HT1080 (cell line): ENCODE measurements at places on chromosomes 6 and 20.

- DNase-seq: no peak
Observed at GRCh38 chr6:119540417-119540816, 190.9 kb upstream of the MAN1A1 start.

- peak; percentile 82 for DNase-seq
Observed at GRCh38 chr6:74073429-74073828, 377.4 kb downstream of the CD109 start.

DNA sequence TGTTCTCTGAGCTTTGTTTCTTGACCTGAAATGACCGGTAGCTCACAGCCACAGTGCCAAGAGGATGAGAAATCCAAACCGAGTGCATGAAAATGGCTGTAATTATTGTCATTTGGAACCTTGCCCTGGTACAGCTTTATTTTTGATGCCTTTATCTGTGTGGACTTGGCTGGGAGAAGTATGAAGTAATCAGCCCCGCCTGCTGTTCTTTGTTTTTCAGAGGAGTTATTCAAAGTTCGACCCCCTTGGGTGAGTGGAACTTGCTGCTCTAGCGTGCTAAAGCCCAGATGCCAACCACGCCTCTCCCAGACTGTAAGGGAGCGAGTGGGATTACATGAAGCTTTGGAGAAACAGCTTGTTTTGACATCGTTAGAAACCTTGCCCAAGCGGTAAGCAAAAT lies 48.3 kb downstream of the ECT2L start:
- no peak for DNase-seq

DNA sequence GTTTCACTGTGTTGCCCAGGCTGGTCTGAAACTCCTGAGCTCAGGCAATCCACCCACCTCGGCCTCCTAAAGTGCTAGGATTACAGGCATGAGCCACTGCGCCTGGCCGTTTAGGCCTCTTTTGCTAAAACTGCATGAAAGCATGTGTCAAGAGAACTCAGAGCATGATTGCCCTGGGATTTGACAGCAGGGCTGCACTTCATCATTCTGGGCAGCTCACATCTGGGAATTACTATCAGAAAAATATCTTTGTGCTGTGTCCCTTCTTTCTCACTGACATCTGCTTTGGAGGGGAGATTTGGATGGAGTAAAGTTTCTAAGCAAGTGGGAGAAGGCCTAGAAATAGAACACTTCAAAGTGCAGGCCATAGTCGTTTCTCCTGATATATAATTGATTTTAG lies 59.6 kb upstream of the EIF2S2 start:
- no peak for DNase-seq

DNA sequence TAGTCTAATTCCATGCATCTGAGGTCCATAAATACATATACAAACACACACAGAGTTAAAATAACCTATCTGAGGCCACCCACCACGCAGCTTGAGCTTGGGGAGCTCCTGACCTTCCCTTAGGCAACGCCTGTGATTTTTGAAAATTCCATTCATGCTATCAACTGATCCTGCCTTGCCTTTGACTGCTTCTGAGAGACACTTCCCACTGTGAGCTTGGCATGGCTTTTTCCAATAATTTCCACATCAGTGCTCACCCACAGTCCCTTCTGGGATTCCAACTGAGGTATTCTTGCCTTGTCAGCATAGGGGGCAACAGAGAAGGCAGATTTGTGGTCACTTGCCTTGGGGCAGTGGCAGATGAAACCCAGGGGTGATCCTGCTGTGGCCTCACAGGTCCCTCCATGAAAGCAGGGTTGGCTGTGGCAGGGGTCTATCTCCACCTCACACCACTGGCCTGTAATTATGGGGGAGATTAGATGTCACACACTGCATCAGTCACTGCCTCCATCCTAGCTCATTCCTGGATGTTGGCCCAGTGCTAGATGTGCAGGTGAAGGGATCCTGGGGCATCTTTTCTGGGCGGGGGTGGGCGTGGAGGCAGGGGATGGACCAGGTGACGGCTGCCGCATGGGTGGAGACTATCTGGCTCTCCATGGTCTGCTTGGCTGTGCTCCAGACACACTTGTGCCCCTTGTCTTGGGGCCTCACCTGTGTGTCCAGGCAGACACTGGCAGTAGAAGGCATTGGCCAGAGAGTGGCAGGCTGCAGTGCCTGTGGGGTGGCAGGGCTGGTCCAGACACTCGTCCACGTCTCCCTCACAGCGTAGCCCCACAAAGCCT lies 11.2 kb upstream of the GPSM3 start:
- DNase-seq: no peak

DNA sequence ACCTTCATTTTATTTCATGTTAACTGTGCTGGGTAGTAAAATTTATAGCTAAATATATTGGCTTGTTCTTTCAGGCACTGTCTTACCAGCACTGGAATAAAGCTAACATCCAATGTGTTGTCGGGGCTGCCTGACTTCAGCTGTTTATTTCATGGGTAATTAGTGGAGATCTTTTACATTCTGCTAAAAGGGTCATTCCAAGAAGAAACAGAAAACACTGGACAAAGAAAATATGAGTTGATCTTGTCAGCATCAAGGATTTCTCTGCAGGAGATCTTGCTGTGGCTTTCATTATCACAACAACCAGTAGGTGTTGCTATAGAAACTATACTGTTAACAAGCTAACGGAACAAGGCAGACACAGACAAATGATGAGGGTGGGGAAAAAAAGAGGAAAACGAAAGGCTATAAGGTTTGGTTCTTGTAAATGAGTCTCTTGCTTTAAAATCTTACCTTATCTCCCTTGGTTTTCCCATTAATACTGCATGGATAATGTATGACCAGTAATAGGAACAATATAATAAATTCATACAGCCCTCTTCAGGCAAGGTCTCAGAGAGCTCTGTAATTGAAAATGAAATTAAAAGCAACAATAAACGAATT lies 206.8 kb downstream of the SIM1 start:
- peak; percentile 78 for DNase-seq

DNA sequence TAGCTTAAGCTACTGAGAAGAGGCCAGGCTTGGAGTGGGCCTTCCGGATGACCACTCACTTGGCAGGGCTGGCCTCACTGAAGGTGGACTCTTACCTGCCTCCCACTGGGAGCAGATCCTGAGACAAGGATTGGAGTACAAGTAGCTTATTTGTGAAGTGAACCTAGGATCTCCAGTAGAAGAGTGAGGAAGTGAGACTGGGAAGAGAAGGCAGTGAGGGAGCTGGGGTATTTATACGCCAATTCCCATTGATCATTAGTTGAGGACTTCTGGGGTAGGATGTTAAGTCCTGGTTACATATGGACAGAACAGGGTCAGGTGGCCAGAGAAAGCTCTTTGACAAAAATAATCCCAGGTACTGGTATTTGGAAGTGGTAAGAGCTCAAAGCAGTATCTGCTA lies 32.3 kb upstream of the RNF24 start:
- no peak for DNase-seq

DNA sequence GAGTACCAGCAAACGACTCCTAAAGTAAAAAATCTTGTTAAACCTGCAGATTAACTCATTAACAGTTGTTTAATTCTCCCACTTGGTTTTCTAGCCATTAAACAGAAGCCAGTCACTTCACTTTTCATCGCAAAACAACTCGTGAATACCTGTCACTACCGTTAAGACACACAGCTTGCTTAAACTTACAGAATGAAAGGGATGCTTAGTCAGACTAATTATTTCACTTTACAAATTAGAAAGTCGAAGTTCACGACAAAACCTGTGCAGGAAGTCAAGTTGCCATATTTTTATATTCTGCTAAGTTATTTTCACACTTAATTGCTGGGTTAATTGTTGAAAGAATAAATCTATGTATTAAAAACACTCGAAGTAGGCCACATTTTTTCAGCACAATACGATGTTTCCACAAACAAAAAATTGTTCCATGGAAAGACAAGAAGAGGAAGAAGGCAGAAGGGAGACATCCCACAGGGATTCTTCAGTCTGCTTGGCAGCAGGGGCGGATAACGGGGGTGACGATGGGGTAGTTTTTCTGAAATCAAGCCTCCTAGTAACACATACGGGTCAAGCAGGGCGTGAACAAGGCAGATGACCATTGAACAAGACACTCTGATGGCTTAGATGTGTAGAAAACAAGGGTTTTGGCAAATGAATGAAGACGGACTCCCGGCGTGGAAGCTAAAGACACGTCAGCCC lies 933 bp downstream of the SSR1 start:
- no peak for DNase-seq

- no peak for DNase-seq
Observed at GRCh38 chr6:164022632-164023031, 608.1 kb downstream of the QKI start.

GRCh38 chr6:158242071-158242606 lies 70.1 kb upstream of the TULP4 start:
- DNase-seq: no peak

DNA sequence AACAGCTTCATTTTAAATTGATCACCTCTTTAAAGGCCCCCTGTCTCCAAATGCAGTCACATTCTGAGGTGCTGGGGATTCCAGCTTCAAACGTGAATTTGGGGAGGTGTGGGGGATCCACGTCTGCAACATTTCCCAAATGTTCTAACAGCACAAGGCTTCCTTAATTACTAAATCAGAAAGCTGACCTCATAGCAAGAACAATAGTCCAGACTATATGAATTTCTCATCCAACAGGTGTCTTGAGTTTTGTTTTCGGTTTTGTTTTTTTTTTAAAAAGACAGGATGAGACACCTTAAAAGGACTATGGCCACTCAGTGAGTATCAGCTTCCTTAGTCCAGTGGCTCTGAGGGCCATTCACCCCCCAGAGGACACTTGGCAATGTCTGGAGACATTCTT lies 11.5 kb downstream of the ATP9A start:
- DNase-seq: no peak

DNA sequence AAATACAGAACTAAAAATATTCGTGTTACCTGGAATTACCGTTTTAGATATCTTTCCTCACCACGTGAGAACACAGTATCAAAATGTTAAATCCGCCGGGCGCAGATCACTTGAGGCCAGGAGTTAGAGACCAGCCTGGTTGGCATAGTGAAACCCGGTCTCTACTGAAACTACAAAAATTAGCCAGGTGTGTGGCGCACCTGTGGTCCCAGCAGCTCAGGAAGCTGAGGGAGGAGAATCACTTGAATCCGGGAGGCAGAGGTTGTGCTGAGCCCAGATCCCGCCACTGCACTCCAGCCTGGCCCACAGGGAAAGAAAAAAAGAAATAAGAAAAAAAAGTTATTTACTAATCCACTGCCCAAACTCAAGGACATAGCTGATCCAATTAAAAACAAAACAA lies 4.8 kb upstream of the DDX43 start:
- no peak for DNase-seq

- no peak for DNase-seq
Observed at GRCh38 chr6:14767226-14767625, 478.6 kb upstream of the JARID2 start.

DNA sequence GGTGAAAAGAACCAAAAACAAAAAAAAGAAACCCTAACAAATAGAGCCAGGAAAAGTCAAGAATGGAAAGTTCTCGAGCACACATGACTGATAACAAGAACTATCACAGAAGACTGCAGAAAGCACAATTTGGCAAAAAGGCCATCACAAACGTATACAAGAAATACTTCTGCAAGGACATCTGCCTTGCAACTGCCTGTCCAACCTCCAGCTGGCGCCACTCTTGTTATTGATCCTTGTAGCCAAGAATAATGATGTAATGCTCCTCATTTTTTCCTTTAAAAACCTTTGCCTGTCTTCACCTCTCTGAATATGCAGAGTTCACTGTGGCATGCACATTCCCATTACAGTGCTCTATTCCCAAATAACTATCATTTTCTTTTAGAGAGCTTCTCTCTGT lies 87.9 kb upstream of the BMP5 start:
- no peak for DNase-seq

DNA sequence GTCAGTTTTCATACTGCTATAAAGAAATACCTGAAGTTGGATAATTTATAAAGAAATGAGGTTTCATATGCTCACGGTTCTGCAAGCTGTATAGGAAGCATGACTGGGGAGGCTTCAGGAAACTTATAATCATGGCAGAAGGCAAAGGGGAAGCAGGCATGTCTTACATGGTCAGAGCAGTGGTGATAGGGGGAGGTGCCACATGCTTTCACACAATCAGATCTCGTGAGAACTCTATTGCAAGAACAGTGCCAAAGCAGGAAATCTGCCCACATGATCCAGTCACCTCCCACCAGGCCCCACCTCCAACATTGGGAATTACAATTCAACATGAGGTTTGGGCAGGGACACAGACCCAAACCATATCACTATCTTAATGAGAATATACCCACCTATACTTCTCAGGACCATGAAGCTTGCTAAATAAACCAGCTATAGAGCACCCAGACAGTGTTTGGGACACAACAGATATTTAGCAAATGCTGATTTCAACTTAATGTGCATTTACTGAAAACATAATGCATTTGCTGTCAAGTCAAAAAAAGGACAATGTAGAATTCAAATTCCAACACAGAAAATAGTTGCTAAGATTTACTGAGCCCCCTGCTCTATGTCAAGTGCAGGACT lies 63.8 kb downstream of the TNFRSF21 start:
- DNase-seq: peak; percentile 31

- DNase-seq: no peak
Observed at GRCh38 chr6:20058912-20059311, 153.4 kb downstream of the MBOAT1 start.

- no peak for DNase-seq
Observed at GRCh38 chr20:61739086-61739831, 326.4 kb downstream of the TAF4 start.

DNA sequence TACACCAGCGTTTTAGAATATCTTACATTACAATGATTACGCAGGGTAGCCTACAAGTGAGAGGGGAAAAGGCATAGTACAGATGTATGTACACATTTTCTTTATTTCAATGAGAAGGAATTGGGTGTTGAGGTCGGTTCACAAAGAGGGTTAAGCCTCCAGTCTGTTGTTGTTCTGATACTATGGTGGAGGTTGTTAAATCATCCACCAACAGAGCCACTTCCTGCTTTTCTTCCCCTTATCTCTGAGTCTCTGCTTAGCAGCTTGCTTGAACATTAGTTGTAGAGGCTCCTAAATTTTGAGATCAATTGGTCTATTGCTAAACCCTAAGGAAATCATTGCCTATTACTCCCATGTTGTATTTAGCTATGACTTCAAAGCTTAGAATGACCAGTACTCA lies 7.3 kb downstream of the RGS17 start:
- DNase-seq: no peak

GRCh38 chr6:54103497-54103896 lies 7.7 kb upstream of the MLIP start:
- no peak for DNase-seq

GRCh38 chr20:23574977-23575376 lies 6.7 kb upstream of the CST9L start:
- DNase-seq: no peak

DNA sequence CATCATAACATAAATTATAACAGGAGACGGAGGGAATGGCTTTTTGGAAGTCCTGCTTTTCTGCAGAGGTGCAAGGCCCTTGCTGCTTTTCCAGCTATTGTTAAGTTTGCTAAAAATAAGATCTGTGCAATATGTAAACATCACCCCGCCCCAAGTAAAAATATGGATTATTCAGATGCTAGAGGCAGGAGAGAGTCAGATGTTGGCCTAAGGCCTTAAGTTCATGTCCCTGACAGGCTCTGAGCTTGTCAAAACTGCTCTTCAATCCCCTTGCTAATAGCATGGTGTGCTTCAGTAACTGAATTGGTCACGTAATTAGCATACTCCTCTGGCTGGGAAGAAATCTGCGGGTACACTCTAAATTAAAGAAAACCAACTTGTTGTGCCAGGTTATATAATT lies 147.5 kb downstream of the BMP2 start:
- no peak for DNase-seq
